Right lung (tissue), 10 donors: ENCODE measurements at places on chromosomes 16 and 17.

DNA sequence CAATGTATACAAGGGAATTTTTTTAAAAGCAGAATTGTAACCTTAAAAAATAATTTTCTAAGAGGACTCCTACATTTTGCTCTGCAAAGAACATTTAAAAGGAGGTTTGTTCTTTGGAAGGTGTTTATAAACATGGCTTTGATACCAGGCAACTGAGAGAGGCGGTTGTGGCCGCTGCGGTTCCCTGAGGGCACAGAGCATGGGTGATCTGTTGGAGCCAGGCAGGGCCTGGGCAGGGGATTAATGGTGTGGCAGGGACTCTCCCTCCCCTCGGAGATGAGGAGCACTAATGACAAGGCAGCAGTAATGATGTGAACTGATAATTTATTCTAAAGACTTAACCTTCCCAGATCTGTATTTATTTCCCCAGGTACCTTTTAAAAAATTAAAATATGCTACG lies 65.4 kb downstream of the WWP2 start:
- DNase-seq = no peak

DNA sequence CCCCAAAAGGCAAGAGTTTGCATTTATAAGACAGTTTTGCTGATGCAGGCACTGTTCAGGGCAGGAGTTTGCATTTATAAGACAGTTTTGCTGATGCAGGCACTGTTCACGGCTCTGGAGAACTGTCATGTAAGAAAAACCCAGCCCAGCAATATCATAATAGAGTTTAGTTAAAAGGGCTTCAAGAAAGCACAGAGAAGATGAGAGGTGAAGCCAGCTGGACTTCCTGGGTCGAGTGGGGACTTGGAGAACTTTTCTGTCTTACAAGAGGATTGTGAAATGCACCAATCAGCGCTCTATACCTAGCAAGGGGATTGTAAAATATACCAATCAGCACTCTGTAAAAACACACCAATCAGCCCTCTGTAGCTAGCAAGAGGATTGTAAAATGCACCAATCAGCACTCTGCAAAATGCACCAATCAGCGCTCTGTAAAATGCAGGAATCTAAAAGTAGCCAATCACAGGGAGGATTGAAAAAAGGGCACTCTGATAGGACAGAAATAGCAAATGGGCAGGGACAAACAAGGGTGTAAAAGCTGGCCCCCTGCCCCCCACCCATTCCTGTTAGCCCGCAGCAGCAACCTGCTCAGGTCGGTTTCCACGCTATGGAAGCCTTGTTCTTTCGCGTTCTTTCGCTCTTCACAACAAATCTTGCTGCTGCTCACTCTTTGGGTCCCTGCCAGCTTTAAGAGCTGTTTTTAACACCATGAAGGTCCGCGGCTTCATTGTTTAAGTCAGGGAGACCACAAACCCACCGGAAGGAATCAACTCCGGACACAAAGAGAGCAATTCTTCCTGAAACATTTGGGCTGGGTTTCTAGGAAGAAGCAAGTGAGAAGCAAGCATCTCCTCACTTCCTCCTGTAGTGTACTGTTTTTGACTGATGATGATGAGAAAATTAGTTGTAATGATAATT lies 1.8 kb upstream of the CBX1 start:
- no peak for DNase-seq

DNA sequence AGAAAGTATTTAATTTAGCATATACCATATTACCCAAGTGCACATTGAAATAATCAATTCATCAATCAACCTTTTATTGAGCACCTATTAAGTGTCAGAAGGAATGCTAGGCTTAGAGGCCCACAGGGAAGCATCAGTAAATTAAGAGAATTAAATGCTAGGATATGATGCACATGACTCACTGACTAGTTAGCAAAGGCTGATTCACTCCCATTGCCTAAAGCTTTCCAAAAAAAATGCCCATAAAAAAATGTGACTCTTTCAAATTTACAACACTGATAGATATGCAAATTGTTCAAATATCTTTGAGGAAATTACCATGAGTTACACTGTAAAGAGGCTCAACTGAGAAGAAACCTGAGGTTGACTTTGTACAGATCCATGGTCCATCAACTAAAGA lies 883.3 kb downstream of the CDH11 start:
- no peak for DNase-seq

- no peak for DNase-seq
These were observed 164.0 kb downstream of the LAT start for GRCh38 chr16:29148867-29149272.

GRCh38 chr16:76164970-76165558 lies 112.1 kb upstream of the CNTNAP4 start:
- no peak for DNase-seq

GRCh38 chr16:71969353-71969752 lies 30.8 kb downstream of the PKD1L3 start:
- no peak for DNase-seq

- no peak for DNase-seq
These were observed 427.9 kb upstream of the ERCC4 start for GRCh38 chr16:13492046-13492445.

GRCh38 chr16:47617732-47618131 lies 156.6 kb downstream of the PHKB start:
- no peak for DNase-seq

- no peak for DNase-seq
These were observed 129.5 kb downstream of the CDH13 start for GRCh38 chr16:82756283-82756599.

DNA sequence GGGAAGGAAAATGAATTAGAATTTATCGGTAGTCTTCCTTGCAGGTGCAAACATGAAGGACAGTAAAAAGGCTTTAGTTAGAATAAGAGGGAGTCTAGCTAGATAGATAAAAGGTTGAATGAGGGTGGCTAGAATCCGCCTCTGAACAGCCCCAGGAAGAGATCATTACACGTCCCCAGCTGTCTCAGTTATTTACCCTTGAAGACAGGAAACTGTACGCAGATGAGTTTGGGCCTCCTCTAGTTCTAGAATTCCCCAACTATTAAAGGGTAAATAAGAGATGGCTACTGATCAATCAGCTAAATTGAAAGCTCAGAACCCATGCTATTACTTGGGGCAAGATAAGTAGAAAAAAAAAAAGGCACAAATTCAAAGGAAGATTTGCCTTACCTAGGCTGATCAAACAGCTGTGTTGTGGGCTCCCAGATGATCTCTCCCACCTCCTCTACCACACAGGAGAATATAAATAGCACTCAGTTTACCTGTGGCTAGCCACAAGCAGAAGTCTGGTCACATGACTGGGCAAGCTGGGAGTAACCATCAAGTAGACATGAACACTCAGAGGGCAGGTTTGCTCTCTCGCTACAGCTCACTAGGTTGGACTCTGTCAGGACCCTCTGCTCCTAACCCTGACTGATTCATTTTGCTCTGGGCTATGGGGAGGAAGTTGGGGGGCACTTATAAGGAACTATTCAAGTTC lies 17.0 kb downstream of the FAM117A start:
- DNase-seq = no peak

- DNase-seq = peak; percentile 79
These were observed 1.2 kb upstream of the SPAG9 start for GRCh38 chr17:51121620-51122472.

DNA sequence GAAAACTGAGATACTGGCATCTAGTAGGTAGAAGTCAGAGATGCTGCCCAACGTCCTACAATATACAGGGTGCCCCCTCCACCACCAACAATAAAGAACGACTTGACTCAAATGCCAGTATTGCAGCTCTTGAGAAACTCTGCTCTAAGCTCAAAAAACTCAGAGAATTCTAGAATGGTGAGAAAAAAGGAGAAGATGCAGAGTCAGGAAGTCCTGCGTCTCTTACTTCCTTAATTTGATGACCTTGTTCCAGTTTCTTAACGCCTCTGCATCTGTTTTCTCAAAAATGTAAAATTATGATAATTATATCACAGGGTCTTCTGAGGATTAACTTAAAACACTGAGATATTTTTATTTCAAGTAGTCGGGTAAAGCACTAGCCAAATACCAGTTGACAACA lies 1.7 kb upstream of the HSBP1 start:
- no peak for DNase-seq

- DNase-seq = peak; percentile 71
These were observed 132.4 kb upstream of the CHMP6 start for GRCh38 chr17:80859002-80859941.

DNA sequence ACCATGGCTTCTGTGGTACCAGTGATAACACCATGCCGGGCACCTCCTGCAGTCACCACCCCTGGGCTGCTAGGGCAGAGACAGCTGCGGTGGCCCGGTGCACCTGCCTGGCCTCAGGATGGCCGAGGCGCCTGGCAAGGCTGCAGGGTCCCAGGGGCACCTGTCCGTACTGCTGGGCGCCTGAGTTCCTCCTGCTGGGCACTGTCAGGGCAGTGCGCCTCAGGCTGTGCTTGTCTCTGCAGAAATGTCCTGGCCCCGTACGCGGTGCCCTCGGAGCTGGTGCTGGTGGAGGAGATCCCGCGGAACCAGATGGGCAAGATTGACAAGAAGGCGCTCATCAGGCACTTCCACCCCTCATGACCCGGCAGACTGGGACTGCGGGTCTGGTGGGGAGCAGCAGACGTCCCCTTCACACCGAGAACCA lies 17.7 kb upstream of the CDH15 start:
- DNase-seq = no peak

DNA sequence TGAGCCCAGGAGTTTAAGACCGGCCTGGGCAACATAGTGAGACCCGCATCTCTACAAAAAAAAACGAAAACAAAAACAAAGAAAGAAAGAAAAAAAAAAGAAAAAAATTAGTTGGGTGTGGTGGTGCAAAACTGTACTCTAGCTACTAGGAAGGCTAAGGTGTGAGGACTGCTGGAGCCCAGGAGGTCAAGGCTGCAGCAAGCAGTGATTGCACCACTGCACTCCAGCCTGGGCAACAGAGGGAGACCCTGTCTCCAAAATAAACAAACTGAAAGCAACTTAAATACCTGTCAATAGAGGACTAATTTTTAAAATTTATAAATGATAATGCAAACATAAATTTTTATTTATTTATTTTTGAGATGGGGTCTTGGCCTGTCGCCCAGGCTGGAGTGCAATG lies 17.3 kb downstream of the ATP2A1 start:
- no peak for DNase-seq

DNA sequence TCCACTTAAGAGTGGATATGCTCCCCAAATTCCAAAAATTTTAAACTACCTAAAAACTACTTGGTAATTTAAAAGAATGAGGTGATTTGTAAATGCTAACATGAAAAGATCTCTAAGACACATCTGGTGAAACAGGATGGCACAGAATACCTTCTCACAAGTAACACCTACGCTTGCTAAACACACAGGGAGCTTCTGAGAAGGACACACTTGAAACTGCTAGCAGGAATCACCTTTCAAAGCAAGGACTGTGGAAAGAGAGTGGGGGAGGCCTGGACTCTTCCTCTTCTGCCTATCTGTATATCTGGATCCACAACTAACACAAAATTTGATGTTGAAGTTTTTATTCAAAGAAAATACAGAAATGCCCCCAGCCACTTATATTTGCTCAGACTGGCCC lies 52.4 kb downstream of the CYTH1 start:
- DNase-seq = no peak

DNA sequence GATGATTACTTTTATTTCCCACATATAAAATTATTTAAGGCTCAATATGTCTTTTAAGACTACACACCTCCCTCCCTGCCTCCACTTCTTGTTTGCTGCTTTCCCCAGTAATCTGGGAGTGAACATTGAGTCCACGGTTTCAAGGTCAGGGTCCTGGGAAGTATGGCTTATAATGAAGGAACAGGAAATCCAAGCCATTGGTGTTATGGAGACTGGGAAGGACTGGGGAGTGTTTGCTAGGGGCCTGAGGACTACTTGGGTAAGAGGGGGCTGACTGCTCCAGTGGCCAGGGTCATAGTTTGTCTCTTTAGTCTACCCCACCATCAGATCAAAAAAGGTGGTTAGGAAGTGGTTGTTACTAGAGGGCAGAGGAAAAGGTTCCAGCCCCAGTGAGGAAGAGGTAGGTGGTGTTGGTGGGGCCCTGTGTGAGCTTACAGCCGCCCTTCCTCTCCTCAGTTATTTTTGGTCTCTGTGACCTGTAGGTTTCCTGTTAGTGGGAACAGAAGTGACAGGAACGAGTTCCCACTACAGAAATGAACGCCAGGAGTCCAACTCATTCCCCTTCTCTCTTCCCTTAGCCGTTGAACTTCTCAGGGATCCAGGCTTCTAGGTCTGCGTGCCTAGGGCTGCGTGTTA lies 742 bp upstream of the SLC16A13 start:
- no peak for DNase-seq

- no peak for DNase-seq
These were observed 1.6 kb downstream of the AMFR start for GRCh38 chr16:56423584-56424403.

DNA sequence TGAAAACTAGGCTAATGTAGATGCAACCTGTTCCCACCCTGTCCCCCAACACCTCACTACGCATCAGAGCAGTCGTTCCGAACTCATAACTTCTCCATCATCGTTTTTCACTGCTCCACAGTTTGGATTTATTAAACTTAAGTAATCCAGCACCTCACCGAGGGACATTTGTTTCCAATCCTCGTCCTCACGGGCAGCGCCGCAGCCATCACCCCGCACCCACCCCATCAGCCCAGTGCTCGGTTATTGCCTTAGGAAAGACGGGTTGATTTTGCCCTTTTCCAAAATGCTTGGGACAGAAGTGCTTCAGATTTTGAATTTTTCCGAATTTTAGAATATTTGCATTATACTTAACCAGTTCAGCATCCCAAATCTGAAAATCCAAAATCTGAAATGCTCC lies 71.0 kb upstream of the DOC2B start:
- no peak for DNase-seq

DNA sequence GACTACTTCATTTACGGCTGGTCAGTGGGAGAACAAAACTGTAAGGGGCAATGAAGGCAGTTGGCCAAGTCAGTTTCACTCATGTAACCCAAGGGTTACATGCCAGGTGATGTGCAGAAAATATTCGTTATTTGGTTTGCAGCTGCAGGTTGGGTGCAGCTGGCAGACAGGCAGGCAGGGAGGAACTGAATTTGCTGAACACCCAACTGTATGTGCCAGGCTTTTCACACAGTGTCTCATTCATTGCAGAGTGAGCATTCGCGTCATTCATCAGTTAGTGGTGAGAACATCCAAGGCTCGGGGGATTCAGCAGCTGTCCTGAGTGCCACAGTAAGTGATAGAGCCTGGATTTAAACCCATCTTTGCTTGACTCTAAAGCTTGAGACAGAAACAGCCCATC lies 59.7 kb downstream of the ABCC6 start:
- DNase-seq = no peak

GRCh38 chr17:27807567-27808470 lies 7.5 kb upstream of the NOS2 start:
- DNase-seq = no peak

GRCh38 chr17:36127911-36128310 lies 24.3 kb downstream of the CCL4 start:
- DNase-seq = no peak

- DNase-seq = no peak
These were observed 31.8 kb upstream of the NSRP1 start for GRCh38 chr17:30084788-30085187.

DNA sequence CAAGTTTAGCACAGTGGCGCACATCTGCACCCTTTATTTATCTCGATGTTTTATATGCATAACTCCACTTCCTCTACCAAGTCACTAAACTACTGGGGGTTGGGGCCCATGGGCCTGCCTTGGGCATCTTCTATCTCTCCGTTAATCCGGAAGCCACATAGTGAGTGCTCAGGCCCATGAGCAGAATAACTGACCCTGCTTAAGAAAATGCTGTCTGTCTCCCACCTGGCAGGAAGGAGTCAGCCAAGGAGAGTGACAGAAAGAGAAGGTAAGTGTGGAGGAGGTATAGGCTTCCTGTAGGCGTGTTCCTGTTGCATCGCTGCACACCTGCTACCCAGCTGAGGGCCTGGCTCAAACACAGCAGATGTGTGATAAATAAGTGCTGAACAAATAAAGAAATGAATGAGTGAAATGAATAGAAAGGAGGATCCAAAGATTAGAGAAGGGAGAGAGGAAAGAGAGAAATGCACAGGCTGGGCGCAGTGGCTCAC lies 320.1 kb downstream of the SLC39A11 start:
- DNase-seq = no peak
